Hematopoietic multipotent progenitor cell treated with erythropoietin and hydrocortisone succinate and interleukin-3 and kit ligand, for 8 days (in vitro differentiated cells): ENCODE measurements at places on chromosomes 3 and 15.

DNA sequence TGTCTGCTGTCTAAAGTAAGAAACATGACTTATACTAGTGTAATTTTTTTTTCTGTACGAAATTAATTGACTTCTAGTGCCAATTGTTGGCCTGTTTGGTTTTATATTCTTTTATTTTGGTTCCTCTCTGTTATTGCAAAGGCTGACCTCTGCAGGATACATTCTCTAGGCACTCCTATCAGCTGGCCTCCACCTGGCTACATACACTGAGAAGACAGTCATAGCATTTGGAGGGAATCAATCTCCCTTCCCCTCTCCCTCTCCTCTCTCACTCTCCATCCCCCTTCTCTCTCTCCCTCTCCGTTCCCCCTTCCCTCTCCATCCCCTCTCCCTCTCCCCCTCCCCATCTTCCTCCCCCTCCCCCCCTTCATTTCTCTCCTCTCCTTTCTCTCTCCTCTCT, 116.7 kb downstream of the MCTP2 start:
- no peak for DNase-seq

DNA sequence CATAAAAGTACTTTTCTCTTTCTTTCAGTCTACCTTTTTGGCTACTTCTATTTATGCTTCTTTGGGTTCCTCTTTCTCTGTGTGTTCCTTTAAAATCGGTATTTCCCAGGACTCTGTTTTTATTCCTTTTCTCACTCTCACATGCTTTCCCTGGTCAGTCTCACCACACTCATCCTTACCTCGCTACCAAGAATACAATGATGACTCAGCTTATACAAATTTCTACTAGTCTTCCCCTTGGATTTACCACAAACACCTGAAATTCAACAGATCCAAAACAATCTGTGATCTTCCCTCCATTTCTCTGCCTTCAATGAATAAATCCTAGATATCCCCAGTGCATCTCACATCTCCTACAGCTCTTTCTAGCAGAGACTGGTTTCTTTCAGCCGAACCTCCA, 52.9 kb downstream of the TUBGCP4 start:
- no peak for DNase-seq

DNA sequence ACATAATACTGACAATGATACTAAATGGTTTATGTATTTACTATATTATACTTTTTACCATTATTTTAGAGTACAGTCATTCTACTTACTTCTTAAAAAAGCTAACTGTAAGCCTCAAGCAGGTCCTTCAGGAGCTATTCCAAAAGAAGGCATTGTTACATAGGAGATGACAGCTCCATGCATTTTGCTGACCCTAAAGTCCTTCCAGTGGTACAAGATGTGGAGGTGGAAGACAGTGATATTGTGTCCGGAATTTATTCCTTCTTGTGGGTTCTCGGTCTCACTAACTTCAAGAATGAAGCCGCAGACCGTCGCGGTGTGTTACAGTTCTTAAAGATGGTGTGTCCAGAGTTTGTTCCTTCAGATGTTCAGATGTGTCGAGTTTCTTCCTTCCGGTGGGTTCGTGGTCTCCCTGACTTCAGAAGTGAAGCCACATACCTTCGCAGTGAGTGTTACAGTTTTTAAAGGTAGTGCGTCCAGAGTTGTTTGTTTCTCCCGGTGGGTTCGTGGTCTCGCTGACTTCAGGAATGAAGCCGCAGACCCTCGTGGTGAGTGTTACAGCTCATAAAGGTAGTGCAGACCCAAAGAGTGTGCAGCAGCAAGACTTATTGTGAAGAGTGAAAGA, 20.9 kb downstream of the AVEN start:
- DNase-seq: no peak

GRCh38 chr3:143277531-143277930, 158.0 kb downstream of the CHST2 start:
- DNase-seq: no peak

DNA sequence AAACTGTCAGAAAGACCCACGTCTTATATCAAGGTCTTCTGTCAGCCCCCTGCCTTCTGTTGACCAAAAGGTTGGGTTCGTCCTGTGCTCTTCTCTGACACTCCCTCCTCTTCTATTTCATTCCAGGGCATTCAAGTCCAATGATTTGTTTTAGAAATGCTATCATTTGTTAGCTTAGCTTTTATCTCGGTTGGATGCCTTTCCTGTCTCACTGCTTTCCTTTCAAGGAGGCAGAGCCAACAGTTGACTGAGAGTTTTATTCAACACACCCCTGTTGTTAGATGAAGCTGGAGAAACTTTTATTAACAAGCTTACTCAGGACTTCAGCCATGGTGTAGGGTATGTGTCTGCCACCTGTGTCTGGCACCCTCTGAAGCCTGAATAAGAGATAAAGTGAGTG, 112.0 kb upstream of the SLC7A14 start:
- DNase-seq: no peak

DNA sequence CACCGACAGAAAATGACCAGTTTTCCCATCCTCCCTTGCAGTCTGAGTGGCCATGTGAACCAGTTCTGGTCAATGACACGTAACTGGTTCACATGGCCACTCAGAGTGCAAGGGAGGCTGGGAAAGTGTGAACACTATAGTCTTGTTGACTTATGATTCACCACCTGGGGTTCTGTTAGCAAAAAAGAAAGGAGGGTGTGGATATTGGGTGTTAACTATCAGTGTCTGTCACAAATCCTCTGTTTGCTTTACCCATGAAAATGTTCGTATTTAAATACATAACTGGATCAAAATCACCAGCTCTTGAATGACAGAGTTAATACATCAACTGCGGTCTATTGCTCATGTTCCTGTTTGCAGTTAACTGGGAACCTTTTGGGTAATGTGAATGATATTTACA, 92.3 kb downstream of the ADAMTSL3 start:
- no peak for DNase-seq

- no peak for DNase-seq
Observed at GRCh38 chr3:80550174-80550573, 782.4 kb upstream of the ROBO1 start.

- no peak for DNase-seq
Observed at GRCh38 chr3:45075821-45076625, 49.9 kb downstream of the CLEC3B start.

GRCh38 chr15:27865323-27865922, 233.7 kb downstream of the OCA2 start:
- DNase-seq: no peak

DNA sequence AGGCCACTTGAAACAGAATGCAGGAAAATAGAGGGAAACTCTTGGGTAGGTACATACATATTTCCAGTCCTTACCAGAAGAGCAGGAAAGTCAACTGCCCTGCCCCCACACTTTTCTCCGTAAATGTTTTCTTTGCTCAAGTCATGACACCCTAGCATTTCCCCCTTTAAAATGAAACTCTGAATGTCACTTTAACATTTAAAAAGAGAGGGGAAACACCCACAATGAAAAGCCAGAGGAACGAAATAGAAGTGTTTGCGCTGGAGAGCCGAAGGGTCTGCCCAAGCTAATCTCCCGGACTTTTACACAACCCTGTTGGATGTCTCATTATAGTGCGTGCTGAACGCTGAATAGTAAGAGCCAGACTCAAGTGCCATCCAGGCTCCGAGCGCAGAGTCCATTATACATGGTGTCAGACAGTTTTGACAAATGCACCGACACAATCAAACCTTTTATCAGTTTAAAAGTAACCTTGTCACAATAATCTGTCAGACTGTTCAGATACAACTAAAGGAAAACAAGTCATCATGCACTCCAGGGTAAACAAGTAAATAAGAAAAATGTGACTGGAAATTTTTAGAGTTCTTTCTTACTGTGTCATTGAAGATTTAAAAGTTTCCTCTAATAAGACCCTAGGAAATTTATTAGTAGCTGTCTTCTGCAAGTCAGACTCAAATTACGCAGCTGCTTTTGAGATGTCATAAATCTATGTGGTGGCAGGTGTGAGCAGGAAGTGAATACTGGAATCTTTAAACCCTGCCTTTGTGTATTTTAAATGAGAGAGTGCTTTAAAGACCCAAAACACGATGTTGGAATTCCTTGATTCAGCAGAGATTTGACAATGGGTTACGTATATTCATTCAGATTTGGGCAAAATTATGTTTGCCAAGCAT, 159.8 kb downstream of the RBMS3 start:
- DNase-seq: no peak

GRCh38 chr3:155334914-155335723, 41.6 kb upstream of the STRIT1 start:
- peak; percentile 97 for DNase-seq

DNA sequence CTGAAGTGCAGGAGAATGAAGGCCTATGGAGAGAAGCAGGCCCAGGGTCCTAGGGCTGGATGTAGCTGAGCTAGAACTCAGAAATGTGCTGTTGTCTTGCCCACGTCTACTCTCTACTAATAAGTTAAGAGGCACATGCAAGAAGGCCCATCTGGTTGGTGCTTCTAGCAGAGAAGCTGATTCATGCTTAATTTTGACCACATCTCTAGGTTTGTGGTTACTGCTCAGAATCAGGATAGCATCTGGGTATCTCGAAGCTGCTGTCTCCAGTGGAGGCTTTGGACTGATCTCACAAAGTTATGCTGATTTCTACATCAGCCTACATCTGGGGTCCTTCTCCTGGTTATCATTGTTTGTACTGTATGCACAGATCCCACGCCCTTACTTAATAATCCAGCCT, 87.3 kb downstream of the CACNA1D start:
- peak; percentile 41 for DNase-seq

DNA sequence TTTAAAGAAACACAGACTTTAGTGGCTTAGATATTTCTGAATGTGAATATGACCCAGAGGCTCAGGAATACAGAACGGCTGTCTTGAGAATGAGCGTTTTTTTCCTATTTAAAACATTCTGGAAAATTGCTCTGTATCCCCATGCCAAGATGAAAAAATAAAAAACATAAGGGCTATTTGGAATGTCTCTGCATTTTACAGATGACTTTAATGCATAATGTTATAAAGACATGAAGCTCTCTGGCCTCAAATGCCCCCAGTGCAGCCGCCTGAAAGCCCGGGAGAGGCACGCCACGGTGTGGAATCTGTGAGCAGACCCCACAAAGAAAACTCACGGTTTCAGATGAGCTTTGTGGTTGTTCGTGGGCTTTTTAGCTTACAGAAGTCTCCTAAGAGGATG, 322.5 kb upstream of the ICE2 start:
- DNase-seq: no peak

- no peak for DNase-seq
Observed at GRCh38 chr3:110666495-110666894, 405.1 kb upstream of the NECTIN3 start.

DNA sequence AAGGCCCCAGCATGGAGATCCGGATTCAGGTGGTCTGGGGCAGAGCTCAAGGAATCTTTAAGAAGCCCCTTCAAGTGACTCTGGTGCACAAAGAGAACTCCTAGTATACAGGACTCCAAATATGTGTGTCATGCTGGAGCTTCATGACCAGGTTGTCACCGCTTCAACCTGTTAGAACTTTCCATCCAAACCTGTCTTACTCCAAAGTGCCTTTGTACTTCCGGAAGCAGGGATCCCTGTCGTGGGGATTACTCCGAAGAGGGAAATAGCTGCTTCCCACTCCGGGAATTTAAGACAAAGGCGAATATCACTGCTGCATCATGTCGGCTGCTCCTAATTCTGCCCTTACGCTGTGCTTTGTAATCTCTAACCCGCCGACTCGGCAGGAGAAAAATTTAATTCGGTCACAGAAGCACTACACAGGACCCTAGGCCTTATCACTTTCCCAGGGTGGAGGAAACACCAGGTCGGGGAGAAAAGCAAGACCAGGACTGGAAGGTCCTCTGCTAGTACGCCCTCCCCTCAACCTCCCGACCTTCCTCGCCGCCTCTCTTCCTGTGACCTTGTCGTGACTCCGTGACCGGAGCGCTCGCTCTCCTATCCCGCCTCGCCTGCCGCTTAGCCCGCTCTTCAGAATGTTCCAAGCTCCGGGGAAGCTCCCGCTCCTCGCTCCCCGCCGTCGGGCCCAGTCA, 730 bp downstream of the HIGD1A start:
- DNase-seq: peak; percentile 60

DNA sequence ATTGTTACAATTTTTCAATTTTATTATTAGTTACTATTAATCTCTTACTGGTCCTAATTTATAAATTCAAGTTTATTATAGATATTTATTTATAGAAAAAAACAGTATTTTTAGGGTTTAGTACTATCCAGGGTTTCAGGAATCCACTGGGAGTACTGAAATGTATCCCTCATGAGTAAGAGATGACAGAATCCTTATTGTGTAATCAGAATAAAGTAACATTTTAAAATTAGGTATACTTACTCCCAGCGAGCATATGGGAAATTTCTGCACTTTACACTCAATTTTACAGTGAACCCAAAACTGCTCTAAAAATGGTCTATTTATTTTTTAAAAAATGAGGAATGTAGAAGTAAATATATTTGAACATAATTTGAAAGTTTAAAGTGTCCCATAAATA, 202.7 kb downstream of the CGGBP1 start:
- no peak for DNase-seq

GRCh38 chr3:36546226-36546625, 165.9 kb downstream of the STAC start:
- DNase-seq: no peak

GRCh38 chr3:30681649-30682211, 75.3 kb downstream of the TGFBR2 start:
- DNase-seq: no peak
